ENCODE measurements at places on chromosomes 7 and 10.

- DNase-seq: no peak
These were observed 86.9 kb downstream of the VTI1A start for GRCh38 chr10:112533916-112534315.

GRCh38 chr7:105621617-105622016 lies 40.3 kb upstream of the EFCAB10 start:
- no peak for DNase-seq

- no peak for DNase-seq
These were observed 84.6 kb downstream of the VPS50 start for GRCh38 chr7:93316730-93317129.

GRCh38 chr10:124619802-124620490 lies 124.2 kb downstream of the FAM53B start:
- DNase-seq: no peak

DNA sequence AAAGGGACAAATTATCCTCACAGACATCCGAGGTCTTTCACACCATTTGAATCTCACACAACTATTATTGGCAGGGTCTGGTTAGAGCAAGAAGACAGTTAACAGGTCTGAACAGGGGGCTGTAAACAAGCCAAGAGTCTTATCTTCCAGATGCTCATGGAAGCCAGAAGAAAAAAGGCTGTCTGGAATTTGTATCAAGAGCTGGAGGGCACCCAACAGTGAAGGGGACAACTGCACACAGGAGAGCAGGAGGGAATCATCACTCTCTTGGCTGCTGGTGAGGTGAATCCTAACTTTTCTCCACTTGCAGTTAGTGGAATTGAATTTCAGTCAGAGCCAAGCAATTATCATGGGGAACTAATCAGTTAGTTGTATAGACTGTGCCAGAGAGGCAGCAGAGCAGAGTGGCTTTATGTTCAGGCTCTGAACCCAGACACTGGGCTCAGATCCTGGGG lies 880.2 kb upstream of the AUTS2 start:
- DNase-seq: no peak
